ENCODE measurements at places on chromosomes 6 and 20. TPM values are rescaled to one million over a fixed set of nuclear protein-coding genes. Genes with fewer than 3 reads are reported as not detected.

GRCh38 chr6:121998631-121999030, 400.8 kb upstream of the HSF2 start:
- no peak for DNase-seq
- no peak overlapping the region for H3K4me3 ChIP-seq
- H3K36me3 ChIP-seq, result no peaks in the 10 kb centered on the region
- no peaks in the 10 kb centered on the region for H3K4me1 ChIP-seq

DNA sequence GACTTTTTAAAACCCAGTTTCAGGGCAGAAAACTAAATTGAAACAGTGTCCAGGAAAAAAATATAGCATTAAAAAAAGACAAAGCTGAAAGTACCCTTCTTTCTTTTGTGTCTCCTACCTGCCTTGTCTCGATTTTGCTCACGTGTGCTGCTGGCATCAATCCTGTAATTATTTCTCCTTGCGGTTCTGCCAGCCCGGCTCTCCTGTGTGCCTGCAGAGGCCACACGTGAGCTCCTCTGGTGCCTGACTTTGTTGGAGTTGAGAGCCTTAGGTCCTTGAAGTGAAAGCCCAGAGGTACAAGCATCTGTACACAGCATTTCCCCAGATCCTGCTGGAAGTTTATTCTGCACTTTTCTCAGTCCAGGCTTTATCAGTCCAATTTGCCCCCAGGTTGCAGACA, 36.5 kb downstream of the GHRH start:
- peaks cover 46% of the 10 kb centered on the region for H3K36me3 ChIP-seq
- H3K27me3 ChIP-seq, result no peaks in the 10 kb centered on the region
- peaks cover 7% of the 10 kb centered on the region for H3K4me1 ChIP-seq
- H3K27ac ChIP-seq, result no peak overlapping the region

- H3K27me3 ChIP-seq, result no peaks in the 10 kb centered on the region
- H3K4me1 ChIP-seq, result peaks cover under 1% of the 10 kb centered on the region
- no peak for DNase-seq
- no peaks in the 10 kb centered on the region for H3K36me3 ChIP-seq
Measured at GRCh38 chr20:53859684-53860083, 210.7 kb downstream of the BCAS1 start.

- no peak overlapping the region for H3K27ac ChIP-seq
- no peaks in the 10 kb centered on the region for H3K36me3 ChIP-seq
- no peaks in the 10 kb centered on the region for H3K27me3 ChIP-seq
- DNase-seq, result no peak
Measured at GRCh38 chr6:151610326-151610725, 116.5 kb downstream of the CCDC170 start.

GRCh38 chr6:11847515-11848345, 69.1 kb upstream of the ADTRP start:
- H3K27ac ChIP-seq, result no peak overlapping the region
- no peak overlapping the region for H3K4me3 ChIP-seq
- no peaks in the 10 kb centered on the region for H3K27me3 ChIP-seq
- DNase-seq, result peak; percentile 31

DNA sequence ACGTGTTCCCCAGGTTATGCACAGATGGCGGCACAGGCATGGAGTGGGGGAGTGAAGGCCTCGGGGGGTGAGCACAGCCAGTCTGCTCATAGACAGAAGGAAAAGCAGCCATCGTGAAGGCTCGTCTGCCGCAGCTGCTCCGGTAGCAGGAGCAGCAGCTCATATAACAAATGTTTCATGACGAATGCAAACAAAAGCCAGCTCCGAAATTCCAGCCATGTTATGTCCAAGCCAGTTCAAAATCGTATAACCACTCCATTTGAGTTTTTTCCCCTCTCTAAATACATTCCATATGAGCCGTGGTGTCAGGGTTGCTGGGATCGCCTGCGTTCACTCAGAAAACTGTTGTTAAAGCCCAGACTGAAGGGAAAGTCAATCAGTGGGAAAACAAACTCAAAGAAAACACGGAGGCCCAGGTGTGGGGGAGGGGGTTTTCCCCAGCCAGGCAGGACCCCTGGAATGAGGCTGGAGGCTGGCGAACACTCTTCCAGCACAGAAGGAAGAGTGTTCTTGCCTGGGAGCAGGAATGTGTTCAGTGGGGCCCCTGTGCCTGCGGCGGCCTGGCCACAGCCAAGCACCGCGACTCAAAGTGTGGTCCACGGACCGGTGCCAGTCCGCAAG, 280.4 kb upstream of the TAB2 start:
- H3K36me3 ChIP-seq, result no peaks in the 10 kb centered on the region
- no peaks in the 10 kb centered on the region for H3K27me3 ChIP-seq
- no peak overlapping the region for H3K27ac ChIP-seq
- no peak overlapping the region for H3K4me3 ChIP-seq
- DNase-seq, result peak; percentile 86

GRCh38 chr6:30005482-30005881, 55.6 kb upstream of the POLR1H start:
- peak overlapping the region; percentile 63 for H3K4me3 ChIP-seq
- H3K4me1 ChIP-seq, result no peaks in the 10 kb centered on the region
- no peak for DNase-seq
- H3K36me3 ChIP-seq, result no peaks in the 10 kb centered on the region

LTB gene
- total RNA-seq, result 18.5 TPM

HLA-DPA1 gene
- total RNA-seq, result 200 TPM

DNMT3B gene
- total RNA-seq, result 2.9 TPM

LPIN3 gene
- 31.6 TPM for total RNA-seq
